ENCODE measurements at places on chromosomes 2 and 18.

GRCh38 chr18:74590671-74591070 is 7.0 kb upstream of the ZNF407 start:
- no peak for DNase-seq

DNA sequence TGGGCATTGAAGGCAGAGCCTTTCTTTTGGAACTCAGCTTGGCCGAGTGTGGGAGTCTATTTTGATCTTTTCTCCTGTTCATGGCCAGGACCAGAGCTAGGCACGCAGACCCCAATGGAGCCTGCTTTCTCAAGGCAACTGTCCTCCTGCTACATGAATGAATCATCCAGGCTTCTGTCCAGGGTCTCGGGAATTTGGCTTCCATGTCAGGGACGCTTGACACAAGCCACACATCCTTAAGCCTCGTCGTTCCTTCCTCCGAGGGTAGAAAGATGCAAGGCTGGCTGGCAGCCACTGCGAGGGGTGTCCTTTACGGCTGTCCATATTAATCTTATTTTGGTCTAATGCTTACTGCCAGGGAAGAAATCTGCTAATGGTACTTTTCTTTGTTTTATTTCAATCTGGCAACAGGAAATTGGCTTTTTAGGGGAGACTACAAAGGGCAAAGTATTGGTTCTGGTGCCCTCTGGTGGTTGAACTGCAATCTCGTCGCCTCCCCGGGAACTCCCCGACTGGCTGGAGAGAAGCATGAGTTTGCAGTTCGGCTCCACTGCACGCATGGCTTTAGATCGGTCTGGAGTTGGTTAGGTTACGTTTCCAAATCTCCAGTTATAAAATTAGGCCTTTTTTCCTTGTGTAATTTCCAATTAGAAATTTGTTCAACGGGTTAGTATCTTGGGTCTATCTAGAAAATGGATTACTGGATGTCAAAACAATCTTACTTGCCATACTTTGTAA is 135.2 kb downstream of the ALPK2 start:
- peak; percentile 57 for DNase-seq

DNA sequence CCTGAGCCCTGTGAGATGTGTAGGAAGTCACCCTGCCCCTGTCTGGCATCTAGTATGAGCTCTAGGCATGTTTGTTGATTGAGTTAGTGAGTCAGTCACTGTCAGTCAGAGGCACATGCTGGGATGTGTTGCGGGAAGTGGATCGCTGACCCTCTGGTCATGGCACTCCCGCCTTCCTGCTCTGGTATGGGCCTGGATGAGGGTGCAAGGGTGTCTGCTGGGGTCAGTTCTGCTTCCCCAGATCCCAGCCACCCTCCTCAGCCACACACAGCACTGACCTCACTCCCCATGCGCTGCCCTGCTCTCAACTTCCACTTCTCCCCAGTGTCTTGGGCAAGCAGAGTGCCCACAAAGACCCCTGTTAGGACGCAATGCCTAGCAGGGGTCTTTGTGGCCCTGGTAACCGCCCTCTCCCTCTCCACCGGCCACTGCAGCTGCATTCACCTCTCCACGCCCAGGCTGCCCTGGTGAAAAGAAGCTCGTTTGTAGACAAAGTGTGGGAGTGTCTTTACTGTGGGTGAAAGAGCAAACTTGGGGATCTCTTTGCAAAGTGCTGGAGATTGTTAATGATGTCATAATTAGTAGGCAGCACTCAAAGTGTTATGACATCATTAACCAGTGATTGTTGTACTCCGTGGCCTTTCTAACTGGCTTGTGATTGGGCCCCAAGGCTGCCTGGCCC is 252.1 kb downstream of the LDLRAD4 start:
- DNase-seq: no peak

- no peak for DNase-seq
Measured at GRCh38 chr2:107027205-107027604, 141.2 kb upstream of the ST6GAL2 start.

DNA sequence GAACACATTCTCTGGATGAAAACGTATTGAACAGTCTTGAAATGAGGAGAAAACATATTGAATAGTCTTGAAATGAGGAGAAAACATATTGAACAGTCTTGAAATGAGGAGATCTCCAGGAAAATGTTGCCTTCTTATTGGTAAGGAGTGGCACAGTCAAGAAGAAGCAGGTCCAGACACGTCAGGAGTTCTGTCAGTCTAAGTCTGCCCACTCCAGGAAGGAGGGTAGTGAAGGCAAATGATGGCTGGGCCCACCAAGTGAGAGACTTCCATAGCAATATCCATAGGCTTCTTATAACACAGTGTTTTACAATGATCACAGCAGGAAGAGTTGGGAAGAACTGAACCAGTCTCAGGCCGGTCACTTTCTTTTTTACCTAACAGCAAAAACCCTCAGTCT is 316.2 kb downstream of the ETAA1 start:
- no peak for DNase-seq

- no peak for DNase-seq
Measured at GRCh38 chr18:11308499-11308898, 159.1 kb upstream of the PIEZO2 start.

All from stimulated activated naive CD4-positive, alpha-beta T cell treated with Interleukin-2 at 50 U/mL for 16 hours (primary cell).